ENCODE measurements at places on chromosomes 2 and 18. TPM values are rescaled to one million over a fixed set of nuclear protein-coding genes. Genes with fewer than 3 reads are reported as not detected.

Gene ADAM23
- 3.7 TPM for total RNA-seq

Gene SCN2A
- under 0.01 TPM for total RNA-seq

Gene FOXD4L1
- not detected for total RNA-seq

Gene DSG1
- total RNA-seq: not detected

Gene FSIP2
- 0.37 TPM for total RNA-seq

Gene DHRS9
- total RNA-seq: not detected

Gene TET3
- 2.6 TPM for total RNA-seq

Gene GLI2
- 2.6 TPM for total RNA-seq
